ENCODE measurements at places on chromosomes 4 and X.

- no peak overlapping the region for H3K4me3 ChIP-seq
- peaks cover 23% of the 10 kb centered on the region for H3K4me1 ChIP-seq
- H3K27ac ChIP-seq: no peak overlapping the region
- no peak for DNase-seq
These were observed 227.7 kb downstream of the LDB2 start for GRCh38 chr4:16670727-16671126.

GRCh38 chrX:14939644-14940043 lies 66.4 kb downstream of the MOSPD2 start:
- no peak overlapping the region for H3K4me3 ChIP-seq
- no peak overlapping the region for H3K27ac ChIP-seq
- no peaks in the 10 kb centered on the region for H3K4me1 ChIP-seq
- DNase-seq: no peak
- H3K27me3 ChIP-seq: no peaks in the 10 kb centered on the region

GRCh38 chrX:153416781-153417450 lies 5.6 kb downstream of the ZFP92 start:
- H3K27me3 ChIP-seq: no peaks in the 10 kb centered on the region
- H3K4me1 ChIP-seq: no peaks in the 10 kb centered on the region
- H3K27ac ChIP-seq: no peak overlapping the region

- H3K4me1 ChIP-seq: peaks cover 14% of the 10 kb centered on the region
- DNase-seq: no peak
- no peak overlapping the region for H3K4me3 ChIP-seq
- no peaks in the 10 kb centered on the region for H3K36me3 ChIP-seq
- no peak overlapping the region for H3K27ac ChIP-seq
These were observed 37.5 kb downstream of the AFAP1 start for GRCh38 chr4:7902101-7902553.

- DNase-seq: no peak
- H3K4me3 ChIP-seq: no peak overlapping the region
- no peaks in the 10 kb centered on the region for H3K27me3 ChIP-seq
- no peak overlapping the region for H3K27ac ChIP-seq
These were observed 38.5 kb upstream of the PRSS48 start for GRCh38 chr4:151238477-151238876.

GRCh38 chr4:98908703-98909262 lies 20.1 kb downstream of the EIF4E start:
- peaks cover 4% of the 10 kb centered on the region for H3K4me1 ChIP-seq
- no peak for DNase-seq
- no peak overlapping the region for H3K27ac ChIP-seq
- H3K36me3 ChIP-seq: no peaks in the 10 kb centered on the region

DNA sequence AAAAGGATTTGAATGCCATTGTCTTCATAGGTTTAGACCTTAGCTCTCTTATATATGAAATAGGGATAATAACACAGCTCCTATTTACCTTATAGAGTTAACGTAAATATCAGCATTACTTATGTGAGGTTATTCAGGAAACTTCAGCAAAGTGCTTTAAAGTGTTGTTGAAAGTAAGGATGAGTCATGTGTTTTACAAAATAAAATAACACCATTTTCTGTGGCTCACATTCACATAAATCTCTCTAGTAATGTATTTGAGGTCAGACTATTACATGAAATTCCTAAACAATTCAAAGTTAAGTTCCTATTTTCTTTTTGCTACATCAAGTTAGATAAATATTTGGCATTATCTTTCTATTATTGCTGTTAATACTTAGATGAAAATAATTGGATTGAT lies 2.9 kb downstream of the GNRHR start:
- no peak overlapping the region for H3K27ac ChIP-seq
- no peaks in the 10 kb centered on the region for H3K27me3 ChIP-seq

- no peaks in the 10 kb centered on the region for H3K4me1 ChIP-seq
- no peaks in the 10 kb centered on the region for H3K27me3 ChIP-seq
- H3K36me3 ChIP-seq: no peaks in the 10 kb centered on the region
- H3K27ac ChIP-seq: no peak overlapping the region
- H3K4me3 ChIP-seq: no peak overlapping the region
These were observed 306.8 kb downstream of the PDHA2 start for GRCh38 chr4:96146686-96147085.

- no peaks in the 10 kb centered on the region for H3K27me3 ChIP-seq
- H3K36me3 ChIP-seq: no peaks in the 10 kb centered on the region
- H3K4me1 ChIP-seq: peaks cover 17% of the 10 kb centered on the region
- H3K4me3 ChIP-seq: no peak overlapping the region
These were observed 55.3 kb downstream of the TMEM131L start for GRCh38 chr4:153521478-153521877.

DNA sequence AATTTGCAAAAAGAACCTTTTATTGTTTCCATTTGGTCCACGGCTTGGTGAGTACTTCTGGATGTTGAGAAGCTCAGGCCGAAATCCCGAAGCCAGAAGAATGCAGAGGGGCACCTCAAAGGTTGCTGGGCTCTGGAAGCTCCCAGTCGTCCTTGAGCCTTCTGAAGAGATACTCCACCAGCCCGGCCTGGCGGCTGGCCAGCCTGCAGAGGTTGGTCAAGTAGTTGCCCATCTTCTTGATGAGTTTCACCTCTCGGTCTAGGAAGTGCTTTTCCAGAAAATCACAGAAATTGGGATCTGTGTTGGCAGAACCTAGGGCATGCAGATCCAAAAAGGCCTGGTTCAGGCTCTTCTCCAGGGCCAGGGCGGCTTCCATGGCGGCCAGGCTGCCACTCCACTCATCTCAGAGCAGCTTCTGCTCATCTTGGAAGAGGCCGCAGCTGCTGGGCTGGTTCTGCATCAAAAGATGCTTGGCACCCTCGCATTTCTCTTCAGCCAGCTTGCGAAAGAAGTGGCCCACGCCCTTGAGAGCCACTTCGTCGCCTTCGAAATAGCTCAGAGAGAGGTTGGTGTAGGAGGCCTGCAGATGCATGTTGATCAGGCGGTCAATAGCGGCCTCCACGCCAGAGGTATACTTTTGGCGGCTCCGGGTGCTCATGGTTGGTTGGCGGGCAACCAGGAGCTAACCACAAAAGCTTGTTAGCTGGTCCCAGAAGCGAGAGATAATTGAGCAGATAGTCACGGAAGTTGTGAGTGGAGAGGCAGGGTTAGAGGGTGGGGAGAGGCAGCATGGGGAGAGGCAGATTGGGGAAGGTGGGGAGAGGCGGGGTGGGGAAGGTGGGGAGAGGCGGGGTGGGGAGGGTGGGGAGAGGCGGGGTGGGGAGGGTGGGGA lies 76.5 kb upstream of the TSPAN7 start:
- no peak overlapping the region for H3K27ac ChIP-seq
- no peaks in the 10 kb centered on the region for H3K36me3 ChIP-seq
- DNase-seq: no peak
- H3K4me3 ChIP-seq: no peak overlapping the region

DNA sequence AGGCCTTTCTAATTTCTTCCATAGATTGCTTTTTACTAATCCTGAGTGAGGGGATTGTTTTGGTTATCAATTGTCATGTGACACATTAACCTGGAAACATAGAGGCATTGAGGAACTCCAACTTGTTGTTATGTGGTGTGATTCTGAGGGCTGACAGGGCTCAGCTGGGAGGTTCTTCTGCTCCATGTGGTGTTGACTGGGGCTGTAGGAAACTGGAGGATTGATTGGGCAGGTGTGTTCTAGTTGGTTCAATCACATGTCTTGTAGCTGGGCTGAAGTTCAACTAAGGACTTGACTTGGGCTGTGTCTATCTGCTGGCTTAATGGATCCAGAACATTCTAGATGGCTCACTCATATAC lies 10.8 kb upstream of the CRLF2 start:
- H3K4me3 ChIP-seq: no peak overlapping the region
- no peak overlapping the region for H3K27ac ChIP-seq
- DNase-seq: no peak
- H3K27me3 ChIP-seq: no peaks in the 10 kb centered on the region

DNA sequence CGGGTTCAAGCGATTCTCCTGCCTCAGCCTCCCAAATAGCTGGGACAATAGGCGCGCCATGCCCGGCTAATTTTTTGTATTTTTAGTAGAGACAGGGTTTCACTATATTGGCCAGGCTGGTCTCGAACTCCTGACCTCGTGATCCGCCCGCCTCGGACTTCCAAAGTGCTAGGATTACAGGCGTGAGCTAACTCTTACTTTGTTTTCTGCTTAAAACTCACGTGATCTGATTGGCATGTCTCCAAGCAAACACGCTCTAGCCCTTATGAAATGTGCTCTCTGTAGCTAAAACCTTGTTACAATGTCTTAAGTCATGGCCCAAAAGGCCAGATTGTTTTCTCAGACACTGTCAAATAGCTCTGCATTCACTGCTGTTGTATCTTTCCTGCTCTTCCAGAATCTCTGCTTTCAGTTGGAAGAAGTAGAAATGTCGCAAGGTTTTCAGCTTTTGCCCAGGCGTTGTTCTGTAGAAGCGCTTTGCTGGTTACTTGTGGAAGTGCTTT lies 39.7 kb upstream of the OGT start:
- no peaks in the 10 kb centered on the region for H3K36me3 ChIP-seq
- H3K27ac ChIP-seq: no peak overlapping the region
- DNase-seq: peak; percentile 47
- peak overlapping the region; percentile 42 for H3K4me3 ChIP-seq
- no peaks in the 10 kb centered on the region for H3K4me1 ChIP-seq
- no peaks in the 10 kb centered on the region for H3K27me3 ChIP-seq

GRCh38 chrX:17547658-17548057 lies 172.7 kb downstream of the NHS start:
- H3K4me1 ChIP-seq: peaks cover 2% of the 10 kb centered on the region
- H3K27ac ChIP-seq: no peak overlapping the region
- no peak overlapping the region for H3K4me3 ChIP-seq
- DNase-seq: peak; percentile 52
